ENCODE measurements at places on chromosomes 6 and 20.

DNA sequence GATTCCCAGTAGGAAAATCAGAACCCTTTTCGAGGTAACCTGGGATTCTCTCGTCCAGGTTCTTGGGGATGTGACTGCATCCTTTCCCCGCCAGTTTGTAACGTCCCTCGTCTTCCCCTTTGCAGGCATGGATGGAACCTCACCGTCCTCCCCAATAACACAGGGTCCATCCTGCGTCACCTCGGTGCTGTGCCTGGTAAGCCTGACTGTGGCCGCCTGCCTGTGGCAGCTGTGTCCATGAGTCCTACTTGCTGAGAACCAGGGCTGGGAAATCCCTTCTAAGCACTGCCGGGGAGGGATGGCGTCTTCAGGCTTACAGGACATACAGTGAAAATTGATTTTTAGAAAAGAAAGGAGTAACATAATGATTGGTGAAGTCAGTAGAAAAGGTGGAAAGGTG lies 155.6 kb downstream of the DTNBP1 start:
- DNase-seq = no peak

- DNase-seq = no peak
These were observed 24.0 kb upstream of the PHACTR3 start for GRCh38 chr20:59580146-59580946.

DNA sequence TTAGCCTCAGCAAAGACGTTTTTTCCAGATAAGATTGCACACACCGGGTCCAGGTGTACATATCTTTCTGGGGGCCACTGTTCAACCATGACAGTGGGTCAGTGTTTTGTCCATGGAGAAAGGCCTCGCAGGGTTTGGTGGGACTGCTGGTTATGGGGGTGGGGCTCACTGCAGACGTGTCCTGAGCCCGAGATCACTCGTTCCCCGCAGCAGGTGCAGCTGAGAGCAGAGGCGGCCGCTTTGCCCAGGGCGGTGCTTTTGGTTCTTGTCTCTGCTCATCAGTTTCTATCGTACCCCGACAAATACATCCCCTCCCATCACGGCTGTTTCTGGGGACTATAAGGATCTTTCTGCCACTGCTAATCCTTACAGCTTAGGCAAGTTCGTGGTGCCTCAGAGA lies 166.9 kb downstream of the CDH4 start:
- DNase-seq = no peak

DNA sequence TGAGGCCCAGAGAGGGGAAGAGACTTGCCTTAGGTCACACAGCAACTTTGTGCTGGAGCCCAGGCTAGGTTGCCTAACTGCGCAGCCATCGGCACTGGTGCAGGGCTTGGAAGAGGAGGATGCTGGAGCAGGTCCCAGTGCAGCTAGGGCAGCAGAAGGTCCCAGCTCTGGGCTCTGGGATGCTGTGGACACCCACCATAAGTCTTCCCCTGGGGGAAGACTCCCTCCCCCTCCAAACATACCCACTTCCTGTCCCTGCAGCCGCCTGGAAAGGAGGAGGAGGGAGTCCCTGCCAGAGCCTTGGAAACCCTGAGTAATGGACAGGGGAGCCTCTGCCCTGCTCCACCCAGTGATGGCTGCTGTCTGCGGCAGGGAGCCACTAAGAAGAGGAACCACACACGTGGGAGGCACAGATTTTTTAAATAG lies 93.6 kb downstream of the NCR2 start:
- peak; percentile 26 for DNase-seq

GRCh38 chr6:57104336-57104735 lies 14.3 kb downstream of the ZNF451 start:
- no peak for DNase-seq

All from stimulated activated CD4-positive, alpha-beta T cell treated with anti-CD3 and anti-CD28 coated beads, Interleukin-2, amount 100 ng/mL, for 4 hours (primary cell).